AG09309 (cell line): ENCODE measurements at places on chromosomes 1 and 21.

- DNase-seq = no peak
Measured at GRCh38 chr1:231871878-231872277, 245.3 kb downstream of the DISC1 start.

- no peak for DNase-seq
Measured at GRCh38 chr1:33260439-33260838, 4.1 kb downstream of the ZNF362 start.

- DNase-seq = peak; percentile 59
Measured at GRCh38 chr1:202579806-202580205, 130.4 kb downstream of the SYT2 start.

DNA sequence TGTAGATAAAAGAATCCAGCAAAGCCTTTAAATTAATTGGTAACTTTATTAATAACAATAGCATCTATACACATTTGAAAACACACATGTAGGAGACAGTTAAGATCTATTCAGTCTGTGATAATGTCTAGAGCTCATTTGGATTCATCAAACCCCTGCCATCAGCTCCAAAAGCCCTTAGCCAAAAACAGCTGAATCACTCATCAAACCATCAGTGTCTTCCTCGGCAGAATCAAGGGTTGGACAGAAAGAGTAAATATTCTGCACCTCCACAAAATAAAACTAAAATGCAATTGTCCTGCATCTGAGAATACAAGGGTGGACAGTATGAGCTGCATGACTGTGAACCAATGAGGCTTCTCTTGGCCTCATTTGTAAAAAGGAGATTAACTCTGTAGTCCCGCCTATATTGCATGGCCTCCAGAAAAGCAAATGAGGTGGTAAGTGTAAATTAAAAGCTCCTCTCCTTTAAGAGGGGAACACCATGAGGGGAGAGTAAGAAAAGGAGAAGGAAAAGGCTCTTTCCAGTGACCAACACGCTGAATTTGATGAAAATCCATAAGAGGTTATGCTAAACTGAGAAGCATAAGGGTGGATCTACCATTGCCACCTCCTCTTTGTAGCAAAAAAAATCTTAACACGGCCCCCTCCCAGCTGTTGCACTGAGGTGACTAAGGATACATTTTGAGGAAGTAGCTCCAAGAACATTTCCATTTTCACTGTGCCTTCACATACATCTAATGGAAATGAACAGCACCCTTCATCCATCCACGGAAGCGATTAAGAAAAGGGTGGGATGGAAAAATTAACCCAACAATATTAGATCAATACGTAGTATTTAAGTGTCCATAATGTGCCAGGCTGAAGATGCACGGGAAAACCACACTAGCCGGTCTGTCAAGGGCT lies 14.7 kb upstream of the BOLA1 start:
- DNase-seq = no peak

DNA sequence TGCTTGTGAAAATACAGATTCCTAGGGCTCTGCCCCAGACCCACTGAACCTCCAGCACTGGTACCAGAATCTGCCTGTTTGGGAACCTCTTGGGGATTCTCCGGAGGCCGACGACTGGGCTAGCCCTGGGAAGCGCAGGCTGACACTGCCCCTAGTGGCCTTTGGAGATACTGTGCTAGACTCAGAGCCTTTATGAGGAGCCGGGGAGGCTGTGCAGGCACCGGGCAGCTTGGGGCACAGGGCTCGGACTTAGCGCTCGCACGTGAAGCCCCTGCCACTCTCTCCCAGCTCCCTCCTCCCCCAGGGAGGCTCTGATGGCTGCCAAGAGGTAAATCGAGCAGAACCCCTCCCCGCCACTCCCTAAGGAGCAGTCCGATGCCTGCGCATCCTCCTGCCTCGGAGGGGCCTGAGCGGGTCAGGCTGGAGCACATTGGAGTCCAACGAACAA lies 144.6 kb upstream of the TNR start:
- DNase-seq = no peak

GRCh38 chr1:59314776-59315528 lies 18.1 kb downstream of the FGGY start:
- no peak for DNase-seq

- DNase-seq = no peak
Measured at GRCh38 chr1:45375104-45376090, 35.2 kb upstream of the MUTYH start.

- peak; percentile 71 for DNase-seq
Measured at GRCh38 chr1:106620521-106620954, 435.9 kb upstream of the PRMT6 start.

GRCh38 chr21:44398499-44398898 lies 45.1 kb downstream of the TRPM2 start:
- peak; percentile 4 for DNase-seq

DNA sequence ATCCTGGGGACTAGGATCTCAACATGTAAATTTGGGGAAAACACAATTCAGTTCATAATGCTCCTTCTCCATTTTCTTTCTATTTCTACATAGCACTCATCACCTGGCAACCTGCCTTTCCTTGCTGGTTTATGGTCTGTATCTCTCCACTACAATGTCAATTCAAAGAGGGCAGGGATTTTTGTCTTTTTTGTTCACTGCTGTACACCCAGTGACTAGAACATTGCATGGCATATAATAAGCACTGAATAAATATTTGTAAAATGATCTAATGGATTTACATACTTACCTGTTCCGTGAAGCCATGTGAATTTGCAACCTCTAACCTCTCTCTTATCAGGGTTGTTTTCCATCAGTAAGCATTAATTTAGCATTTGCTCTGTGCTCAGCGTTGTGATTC lies 27.4 kb upstream of the TBX15 start:
- no peak for DNase-seq

DNA sequence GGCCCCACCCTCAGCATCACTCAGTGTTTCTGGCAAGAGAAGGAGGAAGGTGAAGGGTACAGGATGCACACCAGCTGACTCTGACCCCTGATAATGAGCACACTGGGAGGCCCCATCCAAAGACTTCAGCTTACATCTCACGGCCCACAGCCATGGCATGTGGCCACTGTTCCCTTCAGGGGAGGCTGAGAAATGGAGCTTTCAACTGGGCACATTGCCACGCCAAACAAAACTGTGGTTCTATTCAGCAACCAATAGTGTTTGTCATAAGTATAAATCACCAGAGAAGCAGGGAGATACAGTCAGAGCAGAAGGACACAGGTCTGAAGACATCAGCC lies 12.7 kb upstream of the TRAF3IP3 start:
- peak; percentile 57 for DNase-seq

- no peak for DNase-seq
Measured at GRCh38 chr1:185916861-185917260, 182.7 kb downstream of the HMCN1 start.

DNA sequence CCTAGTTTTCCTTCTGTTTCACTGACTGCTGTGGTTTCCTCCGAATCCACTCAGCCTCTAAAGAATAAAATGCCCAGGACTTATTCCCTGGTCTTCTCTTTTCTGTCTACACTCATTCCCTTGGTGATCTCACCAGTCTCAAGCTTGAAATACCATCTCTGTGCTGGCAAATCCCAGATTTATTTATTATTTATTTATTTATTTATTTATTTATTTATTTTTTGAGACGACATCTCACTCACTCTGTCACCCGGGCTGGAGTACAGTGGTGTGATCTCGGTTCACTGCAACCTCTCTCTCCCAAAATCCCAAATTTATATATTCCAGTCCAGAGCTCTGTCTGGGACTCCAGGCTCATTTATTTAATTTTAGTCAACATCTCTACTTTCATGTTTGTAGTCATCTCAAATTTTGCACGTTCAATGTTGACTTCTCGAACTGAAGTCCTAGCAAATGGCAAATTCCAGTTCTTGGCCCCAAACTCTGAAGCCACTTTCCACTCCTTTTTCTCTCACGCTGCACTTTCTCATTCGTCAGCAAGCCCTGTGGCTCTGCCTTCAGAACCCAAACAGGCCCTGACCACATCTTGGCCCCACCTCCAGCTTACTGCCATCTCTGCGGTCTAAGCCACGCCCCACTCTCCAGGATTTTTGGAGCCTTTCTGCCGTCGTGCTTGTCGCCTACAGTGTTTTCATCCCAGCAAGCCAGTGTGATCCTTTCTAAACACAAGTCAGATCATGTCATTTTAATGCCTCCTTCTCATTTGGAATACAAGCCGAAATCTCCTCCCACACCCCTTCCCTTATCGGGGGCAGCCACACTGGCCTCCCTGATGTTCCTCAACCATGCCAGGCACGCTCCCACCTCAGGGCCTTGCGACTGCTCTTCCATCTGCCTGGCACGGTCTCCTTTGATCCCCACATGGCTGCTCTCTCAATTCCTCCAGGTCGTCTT lies 14.2 kb upstream of the TENT5B start:
- DNase-seq = peak; percentile 64

DNA sequence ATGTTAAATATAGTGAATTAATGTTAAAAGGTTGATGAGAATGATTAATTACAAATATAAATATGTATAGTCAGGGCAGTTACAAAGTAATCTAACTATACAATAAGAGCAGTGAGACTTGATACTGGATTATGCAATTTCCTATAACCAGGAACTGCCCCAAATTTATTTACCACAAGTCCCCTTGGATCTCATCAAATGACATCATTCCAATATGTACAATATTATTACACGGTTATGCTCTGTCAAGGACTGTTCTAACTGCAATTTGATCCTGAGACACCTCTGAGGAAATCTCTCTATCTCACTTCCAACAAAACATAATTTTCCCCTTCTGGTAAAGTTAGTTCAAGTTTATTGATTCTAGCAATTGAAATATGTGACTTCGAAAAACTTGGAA lies 917.6 kb downstream of the NCAM2 start:
- DNase-seq = no peak

- DNase-seq = peak; percentile 95
Measured at GRCh38 chr1:66464802-66465201, 69.2 kb upstream of the SGIP1 start.

DNA sequence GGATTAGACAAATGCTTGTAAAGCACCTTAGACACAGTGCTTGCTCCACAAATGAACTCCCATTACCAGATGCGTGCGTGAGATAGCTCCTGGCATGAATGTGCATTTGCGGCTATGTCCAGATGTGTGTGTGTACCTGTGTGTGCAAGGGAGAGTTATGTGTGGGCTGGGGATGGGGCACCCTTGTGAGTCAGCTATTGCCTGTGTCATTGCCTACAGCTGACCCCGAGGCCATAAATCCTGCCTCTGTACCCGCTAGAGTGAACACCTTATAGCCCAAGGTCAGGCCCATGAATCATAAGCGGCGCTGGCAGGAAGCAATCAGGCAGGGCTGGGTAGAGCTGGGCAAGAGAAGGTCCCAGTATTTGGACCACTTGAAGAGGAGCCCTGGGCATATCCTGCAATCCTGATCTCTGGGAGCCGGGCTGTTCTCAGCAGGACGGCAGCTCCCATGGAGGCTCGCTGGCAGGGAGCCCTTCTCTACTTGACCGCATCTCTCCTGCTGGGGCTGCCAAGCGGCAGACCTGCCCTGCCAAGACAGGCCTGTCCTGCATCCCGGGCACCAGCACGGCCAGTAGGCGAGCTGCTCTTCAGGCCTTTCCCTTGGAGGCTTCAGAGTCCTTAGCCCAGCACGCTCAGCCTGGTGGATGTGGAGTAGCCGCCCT lies 86.4 kb downstream of the TMEM53 start:
- no peak for DNase-seq

DNA sequence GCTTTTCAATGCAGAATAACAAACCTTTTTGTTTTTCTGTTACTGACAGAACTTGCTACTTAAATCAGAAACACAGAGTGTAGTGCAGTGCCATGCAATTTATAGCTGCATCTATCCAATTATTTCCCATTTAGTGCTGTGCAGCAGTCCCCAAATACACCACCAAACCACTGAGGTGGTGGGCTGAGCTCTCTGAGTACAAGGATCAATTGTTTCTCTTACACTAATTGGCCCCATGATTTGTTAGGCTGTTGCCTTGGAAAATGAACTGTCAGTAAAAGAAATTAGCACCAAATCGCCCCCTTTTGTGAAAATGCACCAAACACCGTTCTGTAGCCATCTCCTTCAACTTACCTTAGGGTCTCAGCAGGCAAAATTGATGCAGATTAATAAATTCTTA lies 118.9 kb upstream of the C8B start:
- DNase-seq = no peak

GRCh38 chr1:183911285-183911684 lies 106.4 kb downstream of the RGL1 start:
- DNase-seq = no peak

DNA sequence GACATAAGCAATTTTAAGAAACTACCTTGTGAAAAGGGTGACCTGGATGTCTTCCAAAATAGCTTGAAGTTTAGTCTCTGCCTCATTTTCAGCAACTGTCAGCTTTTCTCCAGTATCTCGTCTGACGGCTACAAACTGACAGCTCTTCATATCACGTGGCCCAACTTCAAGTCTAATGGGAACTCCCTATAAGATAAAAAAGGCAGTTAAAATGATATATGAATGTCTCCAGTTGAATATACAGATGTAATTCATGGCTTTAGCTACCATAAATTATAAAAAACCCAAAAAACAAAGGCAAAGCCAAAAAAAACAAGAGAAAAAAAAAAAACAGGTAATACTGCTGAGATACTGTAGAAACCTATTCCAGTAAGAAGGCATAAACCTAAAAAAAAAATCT lies 44.9 kb upstream of the SLC30A10 start:
- no peak for DNase-seq

- no peak for DNase-seq
Measured at GRCh38 chr1:202351725-202352124, 3.2 kb downstream of the PPP1R12B start.

DNA sequence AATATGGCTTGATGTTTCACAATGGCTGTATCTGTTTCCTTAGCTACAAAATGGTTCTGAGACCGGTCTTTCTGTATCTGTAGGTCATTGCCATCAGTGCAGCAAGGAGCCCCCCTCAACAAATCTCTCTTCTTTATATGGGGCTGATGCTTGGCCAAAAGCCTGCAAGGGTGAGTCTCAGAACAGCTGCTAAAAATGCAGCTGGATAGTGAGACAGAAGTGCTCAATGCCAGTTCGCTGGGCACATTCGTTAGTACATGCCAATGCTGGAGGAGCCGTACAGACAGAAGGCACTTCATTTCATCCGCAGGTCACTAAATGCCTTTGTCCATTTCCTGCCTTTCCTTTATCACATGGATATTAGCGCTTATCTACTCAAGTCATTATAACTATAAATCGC lies 67.3 kb downstream of the RUNX1 start:
- no peak for DNase-seq

DNA sequence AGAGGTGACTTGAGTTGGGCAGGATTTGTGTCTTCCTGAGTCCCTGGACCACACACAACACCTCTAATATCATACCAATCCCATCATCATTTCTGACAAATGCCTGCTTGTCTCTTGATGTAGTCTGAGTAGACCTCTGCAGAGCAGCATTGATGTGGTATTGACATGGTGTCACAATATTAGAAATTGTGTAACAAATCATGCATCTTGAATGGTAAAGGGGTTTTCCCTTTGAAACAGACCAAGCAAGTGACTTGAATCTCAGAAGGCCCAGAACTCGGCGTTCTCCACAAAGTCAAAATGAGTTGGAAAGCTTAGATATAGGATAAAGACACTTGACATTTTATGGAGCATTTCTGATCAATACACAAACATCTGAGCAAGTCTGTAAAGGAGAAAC lies 72.7 kb upstream of the KIRREL1 start:
- no peak for DNase-seq

DNA sequence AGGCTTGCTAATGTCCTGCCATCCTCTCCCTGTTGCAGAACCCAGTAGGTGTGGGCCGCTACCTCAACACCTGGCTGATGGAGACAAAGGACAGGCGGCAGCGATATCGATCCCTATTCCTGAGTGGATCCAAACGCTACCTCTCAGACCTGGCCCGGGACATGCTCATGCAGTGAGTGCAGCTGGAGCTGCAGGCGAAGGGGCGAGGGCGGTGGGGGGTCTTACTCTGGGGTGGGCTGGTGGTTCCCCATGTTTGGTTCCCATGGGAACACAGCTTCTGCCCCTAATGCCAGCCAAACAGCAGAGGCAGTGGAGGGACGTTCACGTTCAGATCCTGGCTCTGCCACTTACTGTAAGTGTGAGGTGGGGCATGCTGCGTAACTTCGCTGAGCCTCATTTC lies 15.8 kb upstream of the TTC22 start:
- DNase-seq = no peak
